Right cardiac atrium (tissue), 5 donors: ENCODE measurements at places on chromosomes 12 and 14. TPM values are rescaled to one million over a fixed set of nuclear protein-coding genes. Genes with fewer than 3 reads are reported as not detected.

DNA sequence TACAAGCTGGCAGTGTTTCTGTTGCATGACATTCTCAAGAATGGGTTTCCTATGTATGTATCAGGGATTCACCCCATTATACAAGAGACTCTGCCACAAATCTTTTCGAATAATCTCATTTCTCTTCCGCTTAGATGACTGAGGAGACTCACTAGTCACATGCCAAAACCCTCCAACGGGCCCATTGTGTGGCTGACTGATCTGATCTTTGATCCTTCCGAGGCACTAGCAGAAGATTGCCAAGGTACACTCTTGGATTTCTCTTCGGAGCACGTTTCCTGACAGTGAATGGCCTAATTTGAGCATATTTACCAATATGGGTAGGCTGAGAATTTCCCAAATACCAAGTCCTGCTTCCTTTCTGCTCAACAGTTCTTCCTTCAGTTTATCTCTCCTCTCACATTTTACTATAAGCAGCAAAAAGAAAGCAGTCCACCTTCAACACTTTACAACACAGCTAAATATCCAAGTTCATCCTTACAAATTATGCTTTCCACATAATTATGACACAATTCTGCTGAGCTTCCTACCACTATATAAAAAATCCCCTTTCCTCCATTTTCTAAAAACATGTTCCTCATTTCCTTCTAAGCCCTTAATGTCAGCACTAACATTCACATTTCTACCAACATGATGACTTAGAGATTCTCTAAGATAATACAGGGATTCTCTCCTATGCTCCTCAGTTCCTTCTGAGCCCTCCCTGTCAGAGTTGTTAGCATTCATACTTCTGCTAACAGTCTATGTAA lies 11.0 kb downstream of the PRPH start:
- DNase-seq, result no peak

TSPAN11 gene
- total RNA-seq, result 4.9 TPM

BICDL1 gene
- total RNA-seq, result 0.95 TPM

- DNase-seq, result no peak
Observed at GRCh38 chr12:111056618-111057521, 136.5 kb upstream of the MYL2 start.

GRCh38 chr14:98957211-98958047 lies 314.6 kb downstream of the BCL11B start:
- DNase-seq, result peak; percentile 69

GRCh38 chr14:73602994-73603393 lies 9.3 kb upstream of the ACOT6 start:
- DNase-seq, result no peak

GRCh38 chr12:1865284-1865866 lies 45.0 kb downstream of the LRTM2 start:
- no peak for DNase-seq

DNA sequence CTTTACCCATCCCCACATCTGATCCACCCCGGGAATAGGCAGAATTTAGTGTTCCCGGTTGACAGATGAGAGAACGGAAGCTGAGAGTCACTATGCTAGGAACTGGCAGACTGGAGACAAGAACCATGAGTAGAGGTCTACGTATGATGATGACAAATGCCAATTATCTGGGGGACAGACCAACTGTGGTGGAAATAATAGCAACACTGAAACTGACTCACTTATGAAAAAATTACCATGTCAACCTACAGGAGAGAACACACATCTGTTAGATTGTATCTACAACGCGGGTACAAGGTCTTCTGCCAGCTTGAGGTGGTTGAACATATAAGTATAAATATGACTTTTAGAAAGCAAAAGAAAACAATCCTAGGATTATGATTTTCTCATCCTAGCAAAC lies 15.4 kb upstream of the SELPLG start:
- no peak for DNase-seq

SLC7A7 gene
- 7.5 TPM for total RNA-seq

DNA sequence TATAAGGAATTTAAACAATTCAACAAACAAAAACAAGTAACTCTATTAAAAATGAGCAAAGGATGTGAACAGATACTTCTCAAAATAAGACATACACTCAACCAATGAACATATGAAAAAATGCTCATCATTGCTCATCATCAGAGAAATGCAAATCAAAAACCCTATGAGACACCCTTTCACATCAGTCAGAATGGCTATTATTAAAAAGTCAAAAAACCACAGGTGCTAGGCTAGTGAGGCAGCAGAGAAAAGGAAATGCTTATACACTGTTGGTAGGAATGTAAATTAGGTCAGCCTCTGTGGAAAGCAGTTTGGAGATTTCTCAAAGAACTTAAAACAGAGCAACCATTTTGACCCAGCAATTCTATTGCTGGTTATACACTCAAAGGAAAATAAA lies 52.0 kb downstream of the NAV3 start:
- no peak for DNase-seq

FIGNL2 gene
- total RNA-seq, result 0.25 TPM

SLCO1C1 gene
- total RNA-seq, result 3.0 TPM

GRCh38 chr12:3150931-3151835 lies 74.0 kb downstream of the TSPAN9 start:
- DNase-seq, result no peak

KRT80 gene
- not detected for total RNA-seq

DNA sequence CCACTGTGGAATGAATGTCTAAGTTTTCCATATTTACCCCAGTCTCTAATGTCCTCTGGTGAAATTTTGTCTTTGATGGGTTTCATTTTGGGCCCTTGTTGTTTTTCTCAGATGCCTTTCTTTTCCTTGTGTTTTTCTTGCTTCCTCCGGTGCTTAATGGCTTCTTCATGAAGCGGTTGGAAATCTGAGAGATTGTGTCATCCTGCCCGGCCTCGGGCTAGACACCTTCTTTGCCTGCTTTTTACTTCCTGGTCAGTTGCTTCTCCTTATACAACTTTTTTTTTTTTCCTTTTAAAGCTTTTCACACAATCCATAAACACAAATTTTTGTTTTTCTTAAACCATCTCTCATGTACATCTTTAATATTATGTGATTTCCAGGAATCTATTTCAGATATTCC lies 7.1 kb downstream of the ETV6 start:
- DNase-seq, result no peak

- peak; percentile 20 for DNase-seq
Observed at GRCh38 chr12:116924558-116925453, 14.1 kb downstream of the FBXW8 start.

- DNase-seq, result no peak
Observed at GRCh38 chr14:70317969-70318634, 41.4 kb downstream of the COX16 start.

DNA sequence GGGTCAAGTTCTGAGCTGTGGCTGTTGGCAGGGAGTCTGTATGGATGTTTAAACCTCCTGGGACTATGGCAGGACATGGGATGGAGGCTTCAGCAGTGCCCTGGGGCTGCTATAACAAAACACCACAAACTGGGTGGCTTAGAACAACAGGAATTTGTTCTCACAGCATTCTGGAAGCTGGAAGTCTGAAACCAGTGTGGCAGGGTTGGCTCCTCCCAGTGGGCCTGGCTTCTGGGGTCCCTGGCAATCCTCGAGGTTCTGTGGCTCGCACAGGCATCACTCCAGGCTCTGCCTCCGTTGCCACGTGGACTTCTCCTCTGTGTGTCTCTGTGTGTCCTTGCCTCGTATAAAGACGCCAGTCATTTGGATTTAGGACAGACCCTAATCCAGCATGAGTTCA lies 39.9 kb downstream of the FZD10 start:
- DNase-seq, result no peak

DNA sequence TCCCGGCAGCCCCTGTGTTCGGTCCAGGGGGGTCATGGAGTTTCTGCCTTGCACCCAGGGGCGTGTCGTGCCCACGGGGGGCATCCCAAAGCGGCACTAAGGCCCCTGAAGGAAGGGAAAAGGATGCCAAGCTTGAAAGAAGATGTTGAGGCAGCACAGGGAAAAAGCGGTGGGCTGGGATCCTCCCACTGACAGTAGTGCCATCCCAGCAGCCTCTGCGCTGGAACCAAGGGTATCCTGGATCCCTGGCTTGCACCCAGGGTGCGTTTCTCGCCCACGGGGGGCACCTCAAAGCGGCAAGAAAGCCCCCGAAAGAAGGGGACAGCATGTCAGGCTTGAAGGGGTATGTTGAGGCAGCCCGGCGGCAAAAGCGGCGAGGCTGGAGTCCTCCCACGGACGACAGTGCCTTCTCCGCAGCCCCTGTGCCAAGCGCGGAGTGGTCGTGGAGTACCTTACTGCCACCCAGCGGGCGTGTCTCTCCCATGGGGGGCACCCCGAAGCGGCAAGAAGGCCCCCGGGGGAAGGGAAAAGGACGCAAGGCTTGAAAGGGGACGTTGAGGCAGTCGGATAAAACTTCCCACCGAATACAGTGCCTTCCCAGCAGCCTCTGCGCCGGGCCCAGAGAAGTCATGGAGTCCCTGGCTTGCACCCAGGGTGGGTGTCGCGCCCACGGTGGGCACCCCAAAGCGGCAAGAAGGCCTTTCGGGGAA lies 164.4 kb upstream of the ALG10B start:
- DNase-seq, result peak; percentile 62

DNA sequence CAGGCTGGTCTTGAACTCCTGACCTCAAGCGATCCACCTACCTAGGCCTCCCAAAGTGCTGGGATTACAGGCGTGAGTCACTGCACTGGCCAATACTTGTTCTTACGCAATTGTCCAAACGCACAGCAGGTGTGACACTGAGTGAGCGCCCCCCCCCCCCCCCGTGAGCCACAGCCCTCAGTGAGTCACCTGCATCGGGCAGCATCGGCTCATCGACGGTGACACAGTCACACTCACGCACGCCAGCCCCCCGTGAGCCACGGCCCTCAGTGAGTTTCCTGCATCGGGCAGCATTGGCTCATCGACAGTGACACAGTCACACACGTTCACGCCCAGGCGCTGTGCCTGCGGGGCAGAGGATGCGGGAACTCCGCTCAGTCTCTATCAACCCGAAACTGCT lies 42.5 kb downstream of the GALNT9 start:
- DNase-seq, result peak; percentile 38

DNA sequence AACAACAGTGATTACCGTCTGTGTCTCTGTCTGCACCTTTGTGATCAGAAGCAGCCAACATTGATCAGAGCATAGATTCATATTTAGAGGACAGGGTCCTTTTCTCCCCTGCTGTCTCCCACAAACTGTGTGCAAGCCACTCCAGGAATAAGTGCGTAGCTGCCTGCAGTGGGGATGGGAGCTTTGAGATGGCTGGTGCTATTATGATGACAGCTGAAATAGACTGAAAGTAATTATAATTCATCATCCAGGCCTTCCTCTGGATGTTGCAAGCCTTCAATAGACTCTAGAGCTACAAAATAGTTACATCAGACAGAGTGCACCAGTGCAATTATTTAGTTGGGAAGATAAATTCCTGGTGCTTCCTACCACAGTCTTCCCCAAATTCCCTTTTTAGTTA lies 68.1 kb downstream of the BORCS5 start:
- no peak for DNase-seq

OR6C65 gene
- not detected for total RNA-seq

GRCh38 chr12:18895946-18896345 lies 158.0 kb downstream of the CAPZA3 start:
- peak; percentile 92 for DNase-seq

LRIG3 gene
- total RNA-seq, result 12.3 TPM

DNA sequence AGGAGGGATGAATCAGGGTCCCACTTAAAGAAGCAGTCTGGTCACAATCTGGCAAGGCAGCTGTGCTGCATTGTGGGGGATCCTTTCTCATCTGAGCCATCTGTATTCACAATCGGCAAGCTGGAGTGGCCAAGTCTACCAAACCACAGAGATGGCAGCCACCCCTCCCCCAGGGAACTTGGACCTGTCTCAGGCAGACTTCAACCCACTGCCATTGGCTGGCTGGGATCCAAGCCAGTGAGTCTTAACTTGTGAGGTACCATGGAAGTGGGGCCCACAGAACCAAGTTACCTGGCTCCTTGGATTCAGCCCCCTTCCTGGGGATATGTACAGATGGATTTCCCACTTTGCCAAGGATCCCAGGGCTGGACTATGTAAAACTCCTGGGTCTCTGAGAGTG lies 196.8 kb downstream of the SLC16A7 start:
- DNase-seq, result peak; percentile 39

IKZF4 gene
- total RNA-seq, result 5.6 TPM

DNA sequence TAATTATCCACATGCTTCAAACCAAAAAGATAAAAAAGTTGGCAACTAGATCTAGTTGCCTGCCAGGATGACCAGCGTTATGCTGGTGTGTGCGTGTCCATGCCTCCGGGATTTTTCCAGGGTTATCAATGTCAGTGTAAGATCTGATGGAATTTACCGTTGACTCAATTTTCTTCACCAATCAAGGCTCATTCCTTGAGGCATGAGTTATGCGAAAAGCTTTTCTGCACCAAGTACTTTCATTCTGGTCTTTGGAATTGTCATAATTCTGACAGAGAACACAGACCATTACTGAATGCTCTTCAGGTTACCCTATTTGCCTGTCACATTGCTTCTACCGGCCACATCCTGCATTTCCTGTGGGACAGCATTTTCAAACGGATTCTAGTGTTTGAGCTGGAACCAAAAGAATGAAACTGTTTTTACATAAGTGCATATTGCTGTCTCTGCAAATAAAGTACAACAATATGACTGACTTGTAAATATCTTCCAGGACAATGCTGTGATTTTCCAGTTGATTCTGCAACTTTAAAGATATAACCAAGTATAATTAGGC lies 91.8 kb downstream of the DUSP16 start:
- DNase-seq, result no peak

- DNase-seq, result no peak
Observed at GRCh38 chr12:111034083-111034885, 113.9 kb upstream of the MYL2 start.

GRCh38 chr12:39682689-39683477 lies 63.3 kb upstream of the ABCD2 start:
- DNase-seq, result no peak

SIX6 gene
- not detected for total RNA-seq

OR6C1 gene
- total RNA-seq, result not detected

DNA sequence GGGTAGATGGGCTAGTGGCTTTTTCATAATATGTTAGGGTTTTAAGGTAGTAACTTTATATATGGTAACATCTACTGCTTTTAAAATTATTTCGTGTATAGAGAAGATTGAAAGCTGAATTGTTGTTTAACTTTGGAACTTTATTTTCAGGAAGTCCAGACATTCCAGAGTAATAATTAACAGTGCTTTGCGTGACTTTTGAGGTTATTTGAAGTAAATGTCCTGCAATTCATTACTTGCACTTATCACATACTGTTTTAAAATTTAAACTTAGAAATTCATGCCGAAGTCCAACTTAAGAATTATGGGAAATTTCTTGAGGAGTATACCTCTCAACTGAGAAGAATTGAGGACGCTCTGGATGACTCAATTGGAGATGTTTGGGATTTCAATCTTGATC lies 3.3 kb downstream of the WASHC4 start:
- DNase-seq, result no peak
